Esophagus mucosa (tissue), 1 donor: ENCODE measurements at places on chromosomes 2 and 18. TPM values are rescaled to one million over a fixed set of nuclear protein-coding genes. Genes with fewer than 3 reads are reported as not detected.

Gene RTN4
- 137 TPM for total RNA-seq

Gene OSR1
- 0.96 TPM for total RNA-seq

Gene CPO
- total RNA-seq, result not detected

Gene SERPINB3
- 879 TPM for total RNA-seq

Gene B3GNT7
- total RNA-seq, result 5.5 TPM

Gene KCNG2
- 0.20 TPM for total RNA-seq

Gene RIT2
- total RNA-seq, result not detected

Gene IL36A
- total RNA-seq, result 167 TPM

Gene PCARE
- 0.08 TPM for total RNA-seq

Gene GPR17
- total RNA-seq, result not detected

Gene ASB3
- 9.2 TPM for total RNA-seq

Gene TMEM200C
- total RNA-seq, result 0.12 TPM

Gene CABLES1
- total RNA-seq, result 7.8 TPM

Gene SCTR
- not detected for total RNA-seq

Gene DTNB
- total RNA-seq, result 14.6 TPM

Gene C2orf66
- total RNA-seq, result not detected

Gene NEB
- 1.7 TPM for total RNA-seq

Gene CMPK2
- 2.6 TPM for total RNA-seq

Gene KIAA2012
- not detected for total RNA-seq

Gene SPP2
- not detected for total RNA-seq
